Activated CD4-positive, alpha-beta T cell treated with anti-CD3 and anti-CD28 coated beads, Interleukin-2, amount 50 U/mL, for 4 hours (primary cell): ENCODE measurements at places on chromosomes 6 and 20.

DNA sequence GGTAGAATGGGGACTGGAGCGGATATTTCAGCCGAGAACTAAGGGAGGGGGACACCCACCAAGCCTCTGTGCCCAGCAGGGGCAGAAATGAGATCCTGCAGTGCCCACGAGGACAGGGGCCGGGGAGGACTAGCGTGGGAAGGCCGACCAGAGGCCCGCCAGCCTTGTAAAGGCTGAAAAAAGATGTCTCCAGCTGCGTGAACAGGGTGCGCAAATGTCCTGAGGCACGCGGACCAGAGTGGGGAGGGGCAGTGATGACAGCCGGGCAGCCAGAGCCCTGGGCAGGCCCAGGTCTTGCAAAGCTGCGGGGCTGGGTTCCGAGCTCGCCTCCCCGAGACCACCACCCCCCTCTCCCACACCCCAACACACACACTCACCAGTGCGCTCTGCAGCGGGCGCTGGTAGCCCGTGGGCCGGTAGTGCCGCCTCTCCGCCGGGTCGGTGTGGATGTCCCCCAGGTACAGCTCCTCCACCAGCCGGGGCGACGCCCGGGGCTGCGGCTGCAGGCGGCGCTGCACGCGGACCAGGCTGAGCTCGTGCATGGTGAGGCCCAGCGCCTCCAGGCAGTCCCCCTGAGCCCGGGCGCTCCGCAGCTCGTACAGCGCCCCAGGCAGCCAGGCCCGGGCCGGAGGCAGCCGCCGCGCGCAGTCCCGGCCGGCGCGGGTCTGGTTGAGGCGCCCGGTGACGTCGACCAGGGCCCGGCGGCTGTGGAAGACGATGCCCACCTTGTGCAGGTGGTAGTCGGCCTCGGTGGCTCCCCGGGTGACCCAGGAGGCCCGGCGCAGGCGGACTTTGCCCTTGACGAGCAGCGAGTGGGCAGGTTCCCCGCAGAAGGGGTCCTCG is 48.2 kb downstream of the APCDD1L start:
- DNase-seq: no peak

DNA sequence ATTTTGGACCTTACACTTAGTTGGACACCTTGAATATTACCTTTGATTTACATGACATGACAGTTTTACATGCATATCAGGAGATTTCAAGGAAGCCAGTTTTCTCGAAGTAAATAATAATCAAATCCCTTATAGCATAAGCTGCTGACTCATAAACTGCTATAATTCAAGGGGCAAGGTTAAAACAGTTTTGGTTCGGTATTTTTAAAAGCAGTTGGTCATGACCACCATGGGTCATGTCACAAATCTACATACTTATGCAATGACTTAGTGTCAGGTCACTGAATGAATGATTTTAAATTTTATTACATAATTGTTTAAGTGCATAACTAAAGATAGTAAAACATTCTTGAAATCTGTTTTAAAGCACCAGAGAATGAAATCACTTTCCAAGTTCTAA is 158.0 kb downstream of the DST start:
- DNase-seq: no peak

DNA sequence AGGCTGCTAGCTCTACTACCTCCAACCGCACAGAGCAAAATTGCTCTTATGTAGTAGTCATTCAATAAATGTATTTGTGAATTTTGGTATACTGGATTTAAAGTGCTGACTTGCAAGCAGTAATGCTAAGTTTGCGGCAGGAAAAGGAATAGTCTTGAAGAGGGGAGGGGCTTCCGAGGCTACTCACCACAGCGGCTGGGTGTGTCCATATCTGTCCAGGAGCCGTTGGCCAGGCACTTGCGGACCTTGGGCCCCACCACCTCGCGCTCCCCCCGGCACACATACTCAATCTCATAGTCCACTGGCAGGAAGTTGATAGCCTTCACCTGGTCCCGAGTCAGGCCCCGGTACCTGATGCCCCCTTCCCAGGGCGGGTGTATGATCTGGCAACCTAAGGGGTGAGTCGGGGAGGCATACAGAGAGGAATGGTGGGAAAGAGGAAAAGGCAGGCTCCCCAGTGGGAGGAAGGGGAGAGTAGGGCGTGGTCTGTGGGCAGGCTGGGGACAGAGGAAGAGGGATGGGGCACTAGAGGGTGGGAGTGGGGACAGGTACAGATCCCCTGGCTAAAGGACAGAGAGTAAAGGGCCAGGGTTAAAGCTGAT is 1.7 kb downstream of the GABBR1 start:
- DNase-seq: no peak

GRCh38 chr6:20400456-20401204 is 1.0 kb upstream of the E2F3 start:
- DNase-seq: peak; percentile 30

- no peak for DNase-seq
Observed at GRCh38 chr6:92777146-92777740, 642.1 kb downstream of the EPHA7 start.

DNA sequence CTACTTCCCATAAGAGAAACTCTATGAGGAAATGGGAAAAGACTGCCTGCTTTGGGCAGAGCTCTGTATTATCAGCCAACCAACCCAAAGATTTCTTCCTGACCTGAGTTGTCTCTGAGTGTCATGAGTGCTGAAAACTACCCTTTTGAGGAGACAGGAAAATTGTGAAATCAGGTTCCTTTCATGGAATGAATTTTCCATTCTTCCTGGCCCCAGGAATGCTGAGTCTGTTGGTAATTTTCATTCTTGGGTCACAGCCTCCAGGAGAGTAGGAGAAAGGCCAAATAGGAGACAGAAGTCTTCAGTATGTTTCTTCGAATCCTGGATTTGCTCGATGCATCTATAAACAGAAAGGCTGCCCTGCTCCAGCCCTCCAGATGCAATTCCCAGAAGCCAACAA is 53.6 kb downstream of the SCML4 start:
- DNase-seq: no peak

DNA sequence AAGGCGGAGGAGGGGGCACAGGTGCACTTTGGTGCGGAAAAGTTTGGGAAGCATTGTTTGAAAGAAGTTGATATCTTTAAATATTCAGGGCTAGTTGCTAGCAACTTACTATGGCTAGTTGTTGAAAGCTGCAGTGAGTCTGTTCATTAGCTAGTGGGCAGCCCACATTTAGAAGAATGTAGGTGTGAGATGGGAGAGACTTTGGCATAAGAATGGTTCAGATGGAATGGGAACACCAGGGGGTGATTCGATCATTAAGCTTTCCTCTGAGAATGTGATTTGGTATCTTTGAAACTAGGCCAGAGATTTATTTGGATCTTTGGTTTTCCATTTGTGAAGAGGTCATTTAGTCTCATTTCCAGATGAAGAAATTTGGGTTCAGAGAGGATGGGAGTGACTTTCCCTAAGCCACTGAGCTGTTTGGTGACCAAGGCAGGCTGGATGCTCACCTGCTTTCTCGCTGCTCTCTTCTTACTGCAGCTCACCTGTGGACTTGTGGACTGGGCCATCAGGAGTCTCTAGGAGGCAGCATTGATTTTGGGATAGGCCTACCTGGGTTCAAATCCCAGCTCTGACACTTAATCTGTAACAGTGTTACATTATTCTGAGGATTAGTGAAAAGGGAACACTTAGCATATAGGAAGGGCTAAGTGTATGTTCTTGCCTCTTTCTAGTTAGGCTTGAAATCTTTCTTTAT is 62.9 kb downstream of the CARMIL1 start:
- no peak for DNase-seq

DNA sequence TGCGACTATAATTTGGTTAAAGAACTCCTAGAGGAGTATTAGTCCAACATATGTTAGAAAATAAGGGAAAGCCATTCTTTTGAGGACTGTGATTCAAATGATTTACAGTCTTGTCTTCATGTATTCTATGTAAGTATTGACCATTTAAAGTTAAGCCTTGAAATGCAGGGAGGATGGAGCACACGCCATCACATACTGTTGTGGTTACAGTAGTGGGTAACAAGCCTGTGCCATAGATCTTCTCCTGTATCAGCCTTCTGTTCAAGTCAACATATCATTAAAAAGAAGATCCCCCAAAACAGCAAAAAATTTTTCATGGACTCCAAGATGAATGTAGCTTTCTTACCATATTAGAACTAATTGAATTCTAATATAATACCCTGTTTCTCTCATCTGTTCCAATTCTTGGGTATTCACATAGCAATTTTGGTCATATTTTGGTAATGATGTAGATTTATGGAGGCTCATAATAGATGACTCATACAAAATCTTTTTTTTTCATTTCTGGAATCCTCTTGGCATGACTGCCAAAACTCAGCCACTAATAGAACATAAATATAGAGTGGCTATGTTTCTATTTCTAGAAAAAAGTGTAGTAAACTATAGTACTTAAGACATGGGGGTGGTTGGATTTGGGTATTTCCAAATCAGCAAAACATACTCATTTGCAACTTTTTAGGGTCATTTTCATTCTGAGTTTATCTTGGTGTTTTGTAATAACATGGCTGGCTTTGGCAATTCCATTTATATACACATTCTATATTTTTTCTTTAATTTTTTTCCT is 413.5 kb downstream of the BCKDHB start:
- no peak for DNase-seq

DNA sequence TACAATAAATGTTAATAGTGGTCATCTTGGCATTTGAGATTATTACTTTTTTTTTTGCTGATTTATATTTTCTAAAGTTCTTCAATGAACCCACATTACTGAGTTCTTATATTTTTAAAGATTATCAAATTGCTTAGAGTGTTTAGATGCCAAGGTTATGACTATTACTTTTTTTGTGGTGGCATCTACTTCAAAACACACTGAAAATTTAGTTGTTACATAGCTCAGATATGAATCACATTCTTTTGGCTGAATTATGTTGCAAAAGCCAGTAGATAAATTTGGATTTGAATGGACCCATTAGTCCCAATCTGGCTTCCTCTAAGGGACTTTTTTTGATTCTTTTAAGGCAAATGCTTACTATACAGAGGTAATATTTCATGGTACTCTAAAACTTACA is 8.9 kb downstream of the UTRN start:
- no peak for DNase-seq

DNA sequence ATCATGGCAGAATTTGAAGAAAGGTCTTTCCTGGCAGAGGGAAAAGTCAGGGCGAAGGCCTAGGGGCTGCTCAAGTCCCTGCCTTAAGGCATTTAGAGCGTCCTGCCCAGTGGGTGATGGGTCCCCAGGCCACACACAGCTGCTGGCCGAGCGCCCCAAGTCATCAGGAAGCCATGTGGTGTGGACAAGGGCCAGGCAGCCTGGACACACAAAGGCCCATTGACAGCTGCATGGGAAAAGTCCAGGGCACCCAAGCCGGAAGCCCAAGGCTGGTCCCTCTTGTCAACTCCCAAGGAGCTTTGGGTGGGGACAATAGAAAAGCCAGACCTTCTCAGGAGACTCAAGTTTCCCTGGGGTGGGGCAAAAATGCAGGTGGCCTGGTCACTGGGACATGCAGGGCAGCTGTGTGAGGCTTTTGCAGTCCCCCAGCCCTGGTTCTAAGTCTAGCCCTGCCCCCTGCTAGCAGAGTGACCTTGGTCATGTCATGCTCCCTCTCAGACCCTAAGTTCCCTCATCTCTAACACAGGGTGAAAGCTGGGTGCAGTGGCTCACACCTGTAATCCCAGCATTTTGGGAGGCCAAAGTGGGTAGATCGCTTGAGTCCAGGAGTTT is 44.3 kb upstream of the PTGIS start:
- no peak for DNase-seq

- no peak for DNase-seq
Observed at GRCh38 chr20:25053255-25054031, 4.5 kb downstream of the ACSS1 start.
